ENCODE measurements at places on chromosomes 2 and 18. TPM values are rescaled to one million over a fixed set of nuclear protein-coding genes. Genes with fewer than 3 reads are reported as not detected.

Gene ALLC
- not detected for polyA plus RNA-seq

Gene ARHGEF4
- polyA plus RNA-seq, result 0.24 TPM

- no peak for DNase-seq
These were observed 67.4 kb downstream of the TPO start for GRCh38 chr2:1480671-1481076.

Gene CRYGD
- not detected for polyA plus RNA-seq

DNA sequence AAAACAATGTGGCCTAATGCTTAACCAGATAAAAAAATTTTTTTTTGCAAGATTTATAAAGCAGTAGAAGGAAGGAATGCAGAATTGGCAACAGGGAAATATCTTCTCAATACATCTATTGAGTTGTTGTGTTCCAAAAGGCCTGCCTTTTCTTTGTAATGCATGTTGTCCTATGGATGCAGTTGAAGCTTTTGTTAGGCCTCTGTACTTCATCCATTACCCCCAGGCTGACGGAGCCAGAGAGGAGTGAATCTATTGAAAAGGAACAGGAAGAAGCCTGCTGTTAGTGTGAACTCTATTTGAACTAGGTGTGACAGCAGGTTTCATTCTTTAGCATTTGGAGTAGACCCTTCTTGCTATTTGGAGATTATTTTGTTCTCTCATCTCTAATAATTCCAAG, 56.5 kb downstream of the MTX2 start:
- no peak for DNase-seq

DNA sequence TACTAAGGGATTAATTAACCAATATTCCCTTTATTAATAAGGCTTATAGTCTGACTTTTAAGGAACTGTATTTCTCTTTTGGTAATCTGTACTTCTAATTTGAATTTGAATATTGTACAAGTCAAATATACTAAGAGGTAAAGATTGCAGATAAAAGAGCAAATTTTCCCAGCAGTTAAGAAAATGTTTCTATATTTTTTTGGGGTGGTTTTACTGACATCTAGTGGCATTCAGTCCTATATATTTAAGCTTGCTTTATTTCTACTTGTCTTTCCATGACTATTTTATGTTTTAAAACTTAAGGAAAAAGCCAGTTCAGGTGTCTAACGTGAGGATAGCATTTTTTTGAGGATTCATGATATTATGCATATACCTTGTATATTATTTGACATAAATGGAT, 41.6 kb downstream of the TDRD15 start:
- no peak for DNase-seq

- DNase-seq, result no peak
These were observed 64.7 kb upstream of the COX7A2L start for GRCh38 chr2:42425697-42426096.

Gene DTNA
- polyA plus RNA-seq, result 0.75 TPM

Gene IL1F10
- not detected for polyA plus RNA-seq

- DNase-seq, result no peak
These were observed 768.9 kb downstream of the SLC4A3 start for GRCh38 chr2:220396287-220396686.

Gene C2orf78
- polyA plus RNA-seq, result 0.41 TPM

- no peak for DNase-seq
These were observed 9.1 kb upstream of the FBLN7 start for GRCh38 chr2:112129060-112129459.

- DNase-seq, result no peak
These were observed 72.7 kb downstream of the MARCHF4 start for GRCh38 chr2:216299588-216299987.

Gene ALK
- polyA plus RNA-seq, result not detected

GRCh38 chr2:11528228-11528627, 5.6 kb upstream of the GREB1 start:
- no peak for DNase-seq

DNA sequence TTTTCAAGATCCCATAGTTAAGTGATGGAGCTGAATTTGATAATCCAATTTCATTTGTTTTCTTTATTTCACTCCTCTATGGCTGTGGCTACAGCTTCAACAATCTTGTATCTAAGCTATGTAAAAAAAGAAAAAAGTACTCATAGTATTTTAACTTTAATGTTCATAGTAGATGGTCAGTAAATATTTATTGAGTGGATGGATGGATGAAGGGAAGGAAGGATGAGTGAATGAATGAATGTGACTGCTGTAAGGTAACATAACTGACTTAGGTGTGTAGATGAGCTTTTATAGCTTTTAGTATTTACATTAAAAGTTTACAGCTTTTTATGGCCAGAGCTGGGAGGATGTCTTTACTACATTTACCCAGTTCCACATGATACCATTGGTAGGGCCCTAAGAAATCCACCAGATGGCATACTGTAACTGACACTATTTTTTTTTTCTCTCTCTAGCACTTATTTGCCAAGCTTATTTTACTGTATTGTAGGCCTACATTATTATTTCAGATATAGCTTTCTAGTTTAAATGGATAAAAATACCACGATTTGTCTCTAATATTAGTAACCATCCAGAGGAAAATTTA, 13.4 kb upstream of the HRH4 start:
- no peak for DNase-seq

DNA sequence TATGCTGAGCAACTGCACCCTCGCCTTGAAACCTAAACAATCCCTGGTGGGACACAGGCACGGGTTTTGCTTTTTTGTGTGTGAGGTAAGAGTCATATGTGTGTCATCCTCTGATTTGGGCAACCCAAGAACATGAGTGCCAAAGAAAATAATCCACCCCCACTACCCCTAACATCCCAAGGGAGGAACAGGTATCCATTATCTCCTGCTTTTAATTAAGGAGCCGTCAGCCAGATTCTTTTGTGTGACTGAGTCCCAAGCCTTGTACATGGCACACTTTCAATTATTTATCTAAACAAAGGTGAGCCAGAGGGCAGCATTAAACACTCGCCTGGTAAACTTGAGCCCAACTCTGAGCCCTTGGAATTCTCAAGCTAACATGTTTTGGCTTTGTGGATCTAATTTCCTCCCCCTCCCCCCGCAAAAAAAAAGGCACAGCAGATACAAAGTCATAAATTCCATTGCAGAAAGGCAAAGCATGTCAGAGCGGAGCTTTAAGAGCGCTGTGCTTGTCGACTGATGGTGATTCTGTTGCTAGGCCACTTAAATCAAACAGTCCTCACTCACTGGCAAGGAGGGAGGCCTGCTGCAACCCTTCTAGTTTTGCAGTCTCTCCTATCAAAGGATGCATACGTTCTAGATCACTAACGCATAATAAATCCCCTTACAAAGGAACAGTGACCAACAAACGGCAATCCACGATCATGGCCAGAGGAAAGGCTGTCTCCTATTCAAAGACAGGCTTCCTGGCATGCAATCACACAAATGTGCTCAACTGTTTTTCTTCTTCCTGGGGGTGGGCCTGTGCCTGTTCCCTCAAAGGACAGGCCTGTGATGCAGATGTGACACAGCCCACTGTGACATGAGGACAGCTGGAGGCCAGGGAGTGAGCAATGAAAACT, 143.5 kb upstream of the LMAN1 start:
- DNase-seq, result no peak

GRCh38 chr2:160315337-160315736, 115.3 kb upstream of the ITGB6 start:
- DNase-seq, result no peak

DNA sequence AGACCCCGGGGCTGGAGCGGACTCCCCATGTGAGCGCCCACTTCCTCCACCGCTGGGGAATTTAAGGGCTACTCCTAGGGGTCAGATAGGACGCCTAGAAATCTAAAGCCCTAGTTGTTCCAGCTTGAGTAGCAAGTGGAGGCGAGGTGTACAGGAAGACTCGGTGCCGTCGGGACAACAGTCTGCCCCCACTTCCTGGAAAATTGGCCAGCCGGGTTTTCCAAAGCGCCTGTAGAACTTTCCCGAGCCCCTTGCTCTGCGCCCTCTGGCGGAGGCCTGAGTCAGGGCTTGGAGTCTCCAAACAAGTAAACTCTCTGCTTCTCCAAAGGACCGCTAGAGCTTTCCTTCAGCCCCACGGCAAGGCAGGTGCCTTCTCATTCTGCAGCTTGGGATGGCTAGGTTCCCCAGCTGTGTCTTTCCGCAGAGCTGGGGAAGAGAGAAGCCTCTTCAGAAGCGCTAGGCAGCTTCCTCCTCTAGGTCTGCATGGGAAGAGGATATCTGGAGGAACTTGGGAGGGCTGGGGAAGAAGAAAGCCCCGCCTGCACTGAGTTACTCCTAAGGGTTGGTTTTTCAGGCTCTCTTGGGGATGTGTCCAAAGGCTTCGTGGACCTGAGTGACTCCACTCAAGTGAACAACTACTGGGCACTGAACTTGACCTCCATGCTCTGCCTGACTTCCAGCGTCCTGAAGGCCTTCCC, 681 bp downstream of the SPR start:
- no peak for DNase-seq

Gene IL36RN
- not detected for polyA plus RNA-seq

DNA sequence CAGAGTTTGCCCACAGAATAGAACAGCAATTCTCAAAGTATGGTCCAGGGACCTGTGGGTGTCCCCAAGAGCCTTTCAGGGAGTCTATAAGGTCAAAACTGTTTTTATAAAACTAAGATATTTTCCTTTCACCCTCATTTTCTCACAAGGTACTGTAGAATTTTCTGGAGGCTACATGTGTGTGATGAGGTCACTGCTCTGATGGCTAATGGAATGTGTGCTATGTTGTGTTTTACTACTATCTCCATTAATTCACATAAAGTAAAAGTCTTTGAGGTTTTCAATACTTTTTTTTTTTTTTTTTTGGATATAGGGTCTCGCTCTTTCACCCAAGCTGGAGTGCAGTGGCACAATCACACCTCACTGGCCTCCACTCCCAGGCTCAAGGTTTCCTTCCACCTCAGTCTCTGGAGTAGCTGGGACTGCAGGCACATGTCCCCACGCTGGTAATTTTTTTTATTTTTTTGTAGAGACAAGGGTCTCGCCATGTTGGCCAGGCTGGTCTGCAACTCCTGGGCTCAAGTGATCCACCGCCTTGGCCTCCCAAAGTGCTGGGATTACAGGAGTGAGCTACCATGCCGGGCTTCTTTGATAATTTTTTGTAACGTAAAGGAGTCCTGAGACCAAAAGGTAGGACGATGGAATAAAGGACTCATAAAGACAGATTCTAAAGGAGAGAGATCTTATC, 1.8 kb downstream of the TRABD2A start:
- DNase-seq, result no peak

GRCh38 chr2:20577495-20578235, 73.2 kb downstream of the HS1BP3 start:
- DNase-seq, result no peak

- DNase-seq, result no peak
These were observed 36.9 kb upstream of the BMPR2 start for GRCh38 chr2:202339071-202339870.

DNA sequence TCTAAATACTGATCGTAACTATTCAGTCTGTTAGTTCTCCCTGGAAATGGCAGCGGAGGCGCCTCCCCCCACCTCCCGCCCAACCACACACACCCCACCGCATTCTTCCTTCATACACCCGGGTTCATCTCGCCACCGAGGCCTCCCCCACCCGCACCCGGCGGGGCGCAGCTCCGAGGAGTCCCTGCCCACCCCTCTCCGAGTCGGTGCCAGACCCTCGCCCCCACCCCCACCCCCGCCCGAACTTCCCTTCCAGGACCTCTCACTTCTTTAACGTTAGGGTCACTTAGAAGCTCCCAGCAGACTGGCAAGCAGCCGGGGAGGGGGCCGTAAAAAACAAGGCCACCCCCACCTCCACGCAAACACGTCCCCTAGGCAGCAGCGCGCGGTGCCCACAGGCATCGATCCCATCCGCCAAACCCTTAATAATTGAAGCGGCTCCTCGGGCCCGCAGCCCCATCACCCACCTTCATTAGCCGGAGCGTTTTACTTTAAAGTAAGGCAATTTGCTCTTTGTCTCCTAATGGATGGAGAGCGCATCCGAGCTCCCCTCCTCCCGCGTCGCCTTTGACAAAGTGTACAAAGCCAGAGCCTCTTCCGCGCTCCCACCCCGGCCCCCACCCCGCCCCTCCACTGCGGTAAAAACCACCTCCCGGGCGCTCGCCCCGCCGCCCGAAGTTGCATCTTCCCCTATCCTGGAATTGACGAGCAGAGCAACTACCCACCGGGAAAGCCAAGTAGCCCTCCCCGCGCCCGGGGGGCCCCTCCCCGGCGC, 624 bp downstream of the ZNF516 start:
- DNase-seq, result no peak

Gene C1GALT1C1L
- not detected for polyA plus RNA-seq

- DNase-seq, result no peak
These were observed 36.4 kb downstream of the ICOS start for GRCh38 chr2:203973000-203973399.

Gene DSG4
- polyA plus RNA-seq, result 0.25 TPM

DNA sequence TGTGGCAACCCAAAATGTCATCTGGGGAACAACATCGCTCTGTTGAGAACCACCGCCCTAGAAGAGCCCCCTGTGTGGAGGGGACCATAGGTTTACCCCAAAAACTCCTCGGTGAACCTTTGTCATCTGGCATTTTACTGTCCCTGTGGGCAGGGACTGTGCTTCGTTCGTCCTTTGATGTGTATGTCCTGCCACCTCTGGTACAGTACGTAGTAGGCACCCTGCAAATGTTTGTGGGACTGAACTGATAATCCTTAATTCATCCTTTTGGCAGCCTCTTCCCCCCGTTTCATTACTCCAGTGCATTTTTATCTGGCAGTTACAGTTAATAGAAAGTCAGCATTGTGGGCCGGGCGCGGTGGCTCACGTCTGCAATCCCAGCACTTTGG, 728 bp downstream of the NAPG start:
- no peak for DNase-seq

DNA sequence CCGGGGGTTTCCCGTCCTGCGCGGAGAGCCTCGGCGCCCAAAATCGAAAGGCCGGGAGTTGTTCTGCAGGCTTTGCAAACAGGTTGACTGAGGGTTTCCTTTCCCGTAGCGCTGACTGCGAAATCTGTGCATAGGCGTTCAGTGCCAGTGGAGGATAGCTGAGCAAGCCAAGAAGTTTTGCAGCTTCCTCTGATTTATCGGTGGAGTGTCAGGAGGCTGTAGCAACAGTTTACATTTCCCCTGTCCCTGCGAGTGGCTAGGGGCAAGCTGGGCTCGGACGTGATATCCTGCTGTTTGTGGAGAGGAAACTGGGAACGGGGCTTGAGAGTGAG, 694 bp downstream of the THSD7B start:
- DNase-seq, result no peak

GRCh38 chr2:164781394-164781793, 60.2 kb downstream of the COBLL1 start:
- no peak for DNase-seq

GRCh38 chr2:205129531-205129930, 552.8 kb upstream of the NRP2 start:
- no peak for DNase-seq

DNA sequence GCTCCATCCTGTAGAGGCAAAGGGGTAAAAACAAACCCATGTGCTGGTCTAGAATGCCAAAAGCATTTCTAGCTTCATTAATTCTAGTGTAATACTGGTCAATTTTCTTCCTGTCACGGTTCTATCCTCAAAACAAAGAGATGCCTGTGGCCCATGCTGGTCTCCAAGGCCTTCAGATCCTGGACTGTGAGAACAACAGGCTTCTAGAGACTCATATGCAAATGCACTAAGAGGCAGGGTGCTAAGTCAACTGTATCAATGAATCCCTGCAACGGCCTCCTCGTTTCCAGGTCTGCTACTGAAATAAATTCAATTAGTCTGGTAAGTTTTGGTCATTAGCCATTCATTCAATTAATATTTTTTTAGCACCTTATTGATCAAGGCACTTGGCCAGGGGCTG, 4.0 kb downstream of the IFT172 start:
- DNase-seq, result no peak

GRCh38 chr18:70334728-70335329, 46.0 kb downstream of the SOCS6 start:
- DNase-seq, result no peak

Gene LRATD1
- not detected for polyA plus RNA-seq

Gene FBXO41
- 2.3 TPM for polyA plus RNA-seq

Gene TFPI
- 0.33 TPM for polyA plus RNA-seq

Gene ANTXR1
- polyA plus RNA-seq, result not detected

All from GM12878 (cell line).